HCT116 (cell line): ENCODE measurements at places on chromosomes 16 and 17.

DNA sequence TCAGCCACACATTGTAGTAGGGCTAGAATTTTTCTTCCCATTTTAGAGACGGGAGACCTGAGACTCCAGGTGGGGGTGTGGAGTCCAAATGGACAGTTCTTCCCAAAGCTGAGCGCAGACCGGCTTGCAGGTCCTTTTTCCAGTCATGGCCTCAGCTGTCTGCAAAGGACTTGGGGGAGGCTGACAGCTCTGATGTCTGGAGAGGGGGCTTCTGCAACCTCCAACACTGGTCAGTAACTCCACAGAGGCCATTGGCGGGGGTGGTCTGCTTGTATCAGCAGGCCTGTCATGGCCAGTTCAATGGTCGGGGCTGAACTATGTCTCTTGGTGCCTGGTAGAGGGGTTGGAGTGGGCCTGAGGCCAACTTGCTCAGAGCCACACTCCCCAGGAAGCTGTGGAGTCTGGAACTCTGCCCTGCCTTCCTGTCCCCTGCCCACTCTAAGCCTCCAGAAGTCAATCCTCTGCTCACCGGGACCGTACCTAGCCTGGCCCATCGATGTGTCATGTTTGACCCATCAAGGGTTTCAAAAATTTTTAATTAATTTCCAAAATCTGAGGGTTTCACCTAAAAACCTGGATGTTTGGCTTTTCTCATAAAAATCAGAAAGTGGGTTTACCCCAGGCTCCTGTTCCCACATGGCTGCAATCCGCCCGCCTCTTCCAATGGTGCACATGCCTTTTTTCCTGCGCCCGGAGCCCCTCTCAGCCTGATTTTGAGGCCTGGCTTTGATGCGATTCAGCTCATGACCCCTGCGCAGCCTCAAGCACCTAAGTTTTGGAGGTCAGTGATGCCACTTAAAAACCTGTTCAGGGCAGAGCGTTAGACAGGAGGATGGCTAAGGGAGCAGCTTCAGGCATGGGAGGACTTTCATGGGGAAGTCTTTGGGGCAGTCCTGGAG is 39.9 kb downstream of the SNX20 start:
- DNase-seq: no peak

DNA sequence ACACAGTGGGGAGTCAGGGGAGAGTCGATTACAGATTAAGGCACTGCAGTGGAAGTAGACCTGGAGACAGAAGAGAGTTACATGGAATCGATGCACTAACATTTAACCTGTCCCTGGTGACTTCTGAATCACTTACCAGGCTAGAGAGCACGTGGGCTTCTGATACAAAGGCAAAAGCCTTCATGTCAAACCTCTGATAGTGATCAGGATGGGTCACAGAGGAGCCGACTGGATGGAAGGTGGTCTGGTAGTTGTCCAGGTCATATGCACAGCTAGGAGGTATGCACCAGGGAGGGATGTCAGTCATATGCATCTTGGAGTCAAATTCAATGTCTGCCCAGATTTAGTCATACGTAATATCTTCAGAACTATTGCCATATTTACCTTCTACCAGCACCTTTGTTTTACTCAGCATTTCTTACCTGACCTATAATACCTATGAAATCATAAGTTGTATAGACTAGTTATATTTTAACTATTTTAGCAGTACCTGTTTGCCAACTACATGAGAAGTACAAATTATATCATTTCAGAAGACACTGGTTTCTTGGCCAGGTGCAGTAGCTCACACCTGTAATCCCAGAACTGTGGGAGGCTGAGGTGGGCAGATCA is 11.7 kb downstream of the ZP2 start:
- no peak for DNase-seq

GRCh38 chr16:68719993-68720489 is 17.1 kb upstream of the CDH1 start:
- DNase-seq: no peak

GRCh38 chr16:69860233-69861231 is 90.6 kb upstream of the CLEC18A start:
- DNase-seq: no peak

- DNase-seq: no peak
These were observed 80.6 kb downstream of the TUBD1 start for GRCh38 chr17:59812139-59812538.

- no peak for DNase-seq
These were observed 19.7 kb downstream of the RHBDL3 start for GRCh38 chr17:32285306-32285705.

DNA sequence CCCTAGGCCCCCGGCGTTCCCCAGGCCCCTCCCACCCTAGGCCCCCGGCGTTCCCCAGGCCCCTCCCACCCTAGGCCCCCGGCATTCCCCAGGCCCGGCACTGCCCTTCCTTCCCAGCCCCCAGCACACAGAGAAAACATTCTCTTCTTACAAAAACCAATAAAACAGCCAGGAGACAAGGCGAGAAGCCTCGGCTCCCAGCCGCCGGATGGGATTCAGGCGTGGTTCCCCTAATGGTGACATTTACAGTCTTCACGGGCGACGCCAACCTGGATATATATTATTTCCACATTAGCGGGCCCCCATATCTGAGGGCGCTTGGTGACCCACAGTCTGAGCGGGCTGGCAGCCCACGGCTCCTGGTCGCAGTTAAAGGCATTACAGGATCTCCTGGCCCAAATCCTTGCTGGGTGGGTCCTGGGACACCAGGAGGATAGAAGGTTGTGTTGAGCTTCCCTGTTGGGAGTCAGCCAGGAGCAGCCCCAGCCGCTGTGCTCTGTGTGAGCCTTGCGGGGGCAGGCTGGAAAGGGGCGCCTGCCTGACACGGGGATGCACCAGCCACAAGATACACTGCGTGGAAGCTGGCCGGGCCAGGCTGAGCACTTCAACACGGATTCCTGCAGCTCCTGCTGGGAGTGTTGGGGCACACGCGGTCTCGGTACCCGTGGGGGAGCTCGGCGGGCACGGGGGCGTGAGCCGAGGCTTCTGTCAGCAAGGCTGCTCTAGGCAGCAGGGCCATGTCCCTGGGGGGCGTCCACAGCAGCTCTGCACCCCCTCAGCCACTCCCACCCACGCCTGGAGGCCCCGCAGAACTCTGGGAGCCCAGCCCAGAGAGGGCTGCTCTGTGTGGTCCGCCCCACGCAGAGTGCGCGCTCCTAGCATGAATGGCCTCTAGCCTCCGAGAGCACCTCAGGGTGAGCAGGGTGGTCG is 83.7 kb downstream of the LMF1 start:
- DNase-seq: no peak

GRCh38 chr17:50564916-50565315 is 4.4 kb downstream of the CACNA1G start:
- no peak for DNase-seq

GRCh38 chr16:29662000-29662728 is 883 bp upstream of the SPN start:
- DNase-seq: no peak

- no peak for DNase-seq
These were observed 21.5 kb upstream of the KRT19 start for GRCh38 chr17:41549596-41550039.

DNA sequence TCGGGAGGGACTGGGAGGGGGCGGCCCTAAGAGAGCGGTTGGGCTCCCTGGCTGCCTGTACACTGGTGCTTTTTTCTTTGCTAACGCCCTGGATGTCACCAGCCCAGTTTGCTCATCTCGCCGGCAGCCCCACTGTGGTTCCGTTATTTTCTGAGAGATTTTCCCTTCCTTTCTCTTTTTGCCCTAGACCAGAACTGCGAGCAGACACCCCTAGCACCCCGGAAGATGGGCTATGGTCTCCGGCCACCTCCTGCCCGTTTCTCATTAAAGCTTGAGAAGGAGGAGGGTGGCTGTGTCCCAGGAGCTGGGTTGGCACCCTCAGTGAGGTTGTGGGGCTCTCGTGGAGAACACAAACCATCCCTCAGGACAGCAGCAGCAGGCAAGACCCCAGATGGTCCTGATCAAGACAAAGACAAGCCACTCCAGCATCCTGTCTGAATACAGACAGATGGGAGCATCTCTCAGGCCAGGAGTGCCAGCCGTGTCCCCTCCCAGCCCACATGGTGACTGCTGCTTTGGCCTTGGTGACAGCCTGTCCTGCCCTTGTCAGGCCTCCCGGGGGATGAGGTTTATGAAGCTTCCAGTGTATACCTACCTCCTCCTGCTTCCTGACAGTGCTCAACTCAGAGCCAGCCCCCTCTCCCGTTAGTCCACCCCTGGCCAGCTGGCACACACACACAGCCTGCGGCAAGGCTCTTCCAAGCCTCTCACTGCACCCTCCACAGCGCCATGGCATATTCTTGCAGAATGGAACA is 77.2 kb downstream of the KCNJ12 start:
- no peak for DNase-seq

DNA sequence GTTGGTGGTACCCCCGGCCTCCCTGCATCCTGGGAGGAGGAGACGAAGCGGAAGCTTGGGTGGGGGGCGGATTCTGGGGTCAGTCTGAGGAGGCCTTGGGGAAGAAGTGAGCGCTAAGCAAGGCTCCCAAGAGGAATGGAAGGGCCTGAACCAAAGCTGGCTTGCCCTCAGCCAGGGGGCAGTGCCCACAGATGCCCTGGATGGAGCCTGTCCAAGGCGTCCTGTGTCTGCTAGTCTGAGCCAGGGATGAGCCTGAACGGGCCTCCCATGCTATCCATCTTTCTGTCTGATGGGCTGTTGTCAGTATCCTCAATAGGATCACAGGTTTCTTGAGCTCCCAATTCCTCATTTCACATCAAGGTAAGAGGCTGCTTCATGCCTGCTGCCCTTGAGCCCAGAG is 122.3 kb upstream of the LHX1 start:
- DNase-seq: no peak

GRCh38 chr17:63447471-63448009 is 1.4 kb upstream of the CYB561 start:
- no peak for DNase-seq

DNA sequence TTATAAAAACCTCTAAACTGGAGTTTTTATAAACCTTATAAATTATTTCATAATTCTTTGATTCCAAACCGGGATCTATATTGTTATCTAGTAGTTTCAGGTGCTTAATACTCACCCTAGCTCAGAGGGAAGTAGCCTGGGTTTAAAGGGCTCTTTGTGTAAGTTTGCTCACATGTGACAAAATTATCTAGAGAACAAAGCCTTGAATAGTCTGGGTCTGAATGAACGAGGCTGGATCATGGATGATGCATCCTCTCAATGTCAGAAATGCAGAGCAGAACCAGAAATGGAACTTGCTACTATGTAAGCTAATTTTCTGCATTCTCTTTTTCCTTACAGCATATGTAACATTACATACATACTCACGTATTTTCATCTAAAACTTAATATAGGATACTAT is 103.9 kb upstream of the NETO2 start:
- DNase-seq: no peak

- DNase-seq: no peak
These were observed 7.5 kb downstream of the LCMT1 start for GRCh38 chr16:25118851-25119578.

DNA sequence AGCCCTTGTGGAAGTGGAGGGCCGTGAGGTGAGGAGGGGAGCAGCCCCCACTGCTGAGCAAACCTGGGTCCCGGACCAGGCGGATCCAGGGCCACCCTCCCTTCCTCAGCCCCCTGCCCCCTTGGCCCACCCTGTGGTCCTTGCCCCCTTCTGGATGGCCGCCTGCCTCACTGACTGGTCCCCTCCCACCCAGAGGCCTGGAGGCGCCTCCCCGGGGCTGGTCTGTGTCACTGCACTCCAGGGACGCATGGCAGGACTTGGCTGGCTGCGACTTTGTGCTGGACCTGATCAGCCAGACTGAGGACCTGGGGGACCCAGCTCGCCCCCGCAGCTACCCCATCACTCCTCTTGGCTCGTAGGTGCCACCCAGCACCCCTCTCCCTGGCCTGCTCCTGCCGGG is 19.2 kb upstream of the SMIM5 start:
- no peak for DNase-seq

- DNase-seq: no peak
These were observed 12.5 kb downstream of the TLCD2 start for GRCh38 chr17:1697681-1698080.

DNA sequence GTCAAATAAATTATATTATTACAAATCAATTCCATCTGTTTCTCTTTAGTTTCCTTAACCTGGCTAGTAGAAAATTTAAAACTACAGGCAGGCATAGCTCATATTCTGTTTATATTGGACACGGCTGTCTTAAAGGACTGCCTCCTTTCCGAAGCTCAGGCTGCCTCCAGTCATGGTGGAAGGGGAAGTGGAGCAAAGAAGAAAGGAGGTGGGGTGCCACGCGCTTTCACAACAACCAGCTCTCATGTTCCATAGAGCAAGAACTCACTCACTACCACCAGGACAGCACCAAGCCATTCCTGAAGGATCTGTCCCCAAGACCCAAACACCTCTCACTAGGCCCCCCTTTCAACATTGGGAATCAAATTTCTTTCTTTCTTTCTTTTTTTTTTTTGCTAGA is 149.3 kb upstream of the KCNJ18 start:
- no peak for DNase-seq

- DNase-seq: no peak
These were observed 4.4 kb downstream of the CLEC19A start for GRCh38 chr16:19289811-19290485.

- DNase-seq: no peak
These were observed at the start of gene TGFB1I1 for GRCh38 chr16:31471875-31472708. TGFB1I1 (plus strand) TSS chr16:31472152; CDS start chr16:31472189, 37 bp downstream.

GRCh38 chr16:84460406-84461028 is 43.9 kb downstream of the MEAK7 start:
- DNase-seq: no peak

GRCh38 chr17:1275962-1276736 is 3.3 kb upstream of the TRARG1 start:
- peak; percentile 29 for DNase-seq

DNA sequence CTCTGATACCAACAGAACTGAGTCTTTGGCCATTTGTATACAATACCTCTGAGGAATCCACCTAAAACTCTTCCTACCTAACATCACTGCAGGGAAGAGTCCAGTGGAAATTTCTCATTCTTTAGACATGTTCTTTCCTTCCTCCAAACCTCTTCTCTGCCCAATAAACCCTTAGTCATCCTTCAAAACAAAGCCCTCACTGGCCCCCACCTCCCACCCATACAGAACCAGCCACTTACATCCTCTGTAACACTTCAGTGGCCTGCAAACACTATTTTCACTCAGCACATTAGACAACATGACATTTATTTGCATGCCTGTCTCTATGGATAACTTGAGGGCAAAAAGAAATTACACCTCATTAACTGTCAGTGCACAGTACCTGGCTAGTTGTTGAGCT is 200.3 kb upstream of the NOG start:
- no peak for DNase-seq

DNA sequence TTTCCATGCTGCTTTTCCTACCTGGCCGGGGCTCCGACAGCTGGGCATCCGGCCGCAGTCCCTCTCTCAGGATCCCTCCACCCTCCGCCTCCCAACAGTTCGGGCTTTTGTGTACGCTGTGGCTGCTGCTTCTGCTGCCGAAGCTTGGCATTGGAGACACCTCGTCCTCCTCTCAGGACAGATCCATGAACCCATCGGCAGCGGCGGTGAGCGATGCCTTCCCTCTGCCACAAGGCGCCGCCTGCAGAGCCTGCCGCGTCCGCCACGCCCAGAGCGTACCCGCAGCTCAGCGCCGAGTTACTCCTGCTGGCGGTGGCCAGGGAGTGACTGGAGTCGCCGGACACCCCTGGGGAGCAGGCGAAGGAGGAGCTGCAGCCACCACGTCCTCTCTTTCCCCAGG is 2032.8 kb downstream of the TP53TG3F start:
- no peak for DNase-seq

GRCh38 chr16:53429221-53429943 is 4.9 kb upstream of the RBL2 start:
- DNase-seq: no peak
